ENCODE measurements at places on chromosomes 13 and 19.
A peak's percentile ranks its signal among the peaks of the same experiment; 100 is the strongest.

- DNase-seq = no peak
Measured at GRCh38 chr13:67568205-67568604, 338.1 kb upstream of the PCDH9 start.

DNA sequence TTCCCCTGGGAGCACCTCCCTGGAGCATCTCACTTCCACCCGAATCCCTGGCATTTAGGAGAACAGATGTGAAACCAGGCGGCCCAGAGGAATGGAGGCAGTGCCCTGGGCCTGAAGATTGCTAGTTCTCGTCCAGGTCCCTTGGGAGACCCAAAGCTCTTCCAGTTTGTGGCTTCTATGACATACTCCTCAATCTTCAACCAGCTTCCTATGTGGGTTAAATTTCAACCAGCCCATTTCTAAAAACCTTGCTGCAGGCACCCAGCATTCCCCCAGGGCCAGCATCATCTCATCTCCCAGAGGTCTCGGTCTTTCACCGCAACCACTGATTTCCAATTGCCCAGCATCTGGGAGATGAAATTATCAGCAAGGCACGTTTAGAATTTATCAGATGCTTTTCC lies 46.0 kb upstream of the STK24 start:
- no peak for DNase-seq

GRCh38 chr13:31947105-31947504 lies 84.5 kb upstream of the FRY start:
- no peak for DNase-seq

DNA sequence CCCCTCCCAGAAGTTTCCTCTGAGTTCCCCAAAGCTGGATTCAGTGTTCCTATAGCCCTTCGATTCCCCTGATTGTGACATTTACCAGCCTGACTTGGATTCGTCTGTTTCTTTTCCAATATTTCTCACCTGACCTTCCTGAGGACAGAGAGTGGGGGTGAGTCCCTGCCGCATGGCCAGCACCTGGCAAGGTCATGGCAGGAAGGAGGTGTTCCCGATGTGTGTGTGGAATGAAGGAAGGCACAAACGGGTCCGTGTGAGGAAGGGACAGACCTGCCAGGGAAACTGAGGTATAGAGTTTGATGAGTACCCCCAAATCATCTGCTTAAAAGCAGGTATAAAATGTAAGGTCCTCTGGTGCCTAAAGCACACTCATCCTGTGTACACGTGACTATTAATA lies 3.3 kb downstream of the COL4A1 start:
- no peak for DNase-seq

- DNase-seq = peak; percentile 96
Measured at GRCh38 chr19:36573020-36573894, at the start of gene ZNF529. Gene ZNF529, minus strand, starts transcription at chr19:36573292. Its CDS starts 946 bp downstream, at chr19:36572346.

GRCh38 chr19:5644037-5644436 lies 21.2 kb downstream of the SAFB start:
- no peak for DNase-seq

DNA sequence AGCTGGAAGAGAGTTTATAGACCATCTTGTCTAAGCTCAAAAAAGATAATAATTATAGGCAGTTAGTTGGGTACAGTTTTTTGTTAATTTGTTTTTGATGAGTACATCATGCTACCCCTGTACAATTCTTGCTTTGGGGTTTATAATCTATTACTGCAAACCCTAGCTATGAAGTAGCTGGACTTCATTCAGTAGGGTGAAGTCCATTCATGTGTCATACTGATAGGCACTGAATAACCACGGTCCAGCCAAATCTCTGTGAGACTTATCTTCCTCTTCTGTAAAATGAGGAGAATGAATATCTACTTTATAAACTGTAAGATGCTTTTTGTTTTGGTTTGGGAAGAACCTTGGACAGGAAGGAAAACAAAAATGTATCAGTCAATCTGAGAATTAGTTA lies 19.5 kb downstream of the SLC46A3 start:
- no peak for DNase-seq

All from ecto neural progenitor cell (in vitro differentiated cells).